Choroid plexus epithelial cell (primary cell): ENCODE measurements at places on chromosomes 7 and 10.

- no peak for DNase-seq
Measured at GRCh38 chr10:92014620-92015019, 91.0 kb downstream of the BTAF1 start.

GRCh38 chr10:86068231-86069054 is 298.2 kb downstream of the GRID1 start:
- no peak for DNase-seq

DNA sequence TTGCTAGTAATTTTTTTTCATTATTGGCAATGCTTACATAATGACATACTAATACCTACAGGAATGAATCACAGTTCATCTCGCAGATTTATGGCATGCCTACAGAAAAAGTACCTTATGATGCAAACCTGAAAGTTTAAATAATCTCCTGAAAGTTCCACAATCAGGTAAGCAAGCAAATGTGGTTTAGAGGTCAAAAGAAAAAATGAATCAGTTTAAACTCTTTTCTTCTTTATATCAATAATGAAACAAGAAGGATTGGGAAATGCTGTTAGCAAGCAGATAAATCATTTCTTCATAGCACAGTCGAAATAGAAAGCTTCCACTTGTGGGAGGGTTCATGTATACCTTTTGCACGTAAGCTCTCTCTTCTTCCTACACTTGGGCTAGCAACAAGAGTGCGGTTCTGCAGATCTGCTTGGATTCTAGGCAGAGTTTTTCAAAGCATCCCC is 53.7 kb upstream of the MTPN start:
- DNase-seq: no peak

- no peak for DNase-seq
Measured at GRCh38 chr7:157766098-157766497, 429.3 kb downstream of the DNAJB6 start.

- DNase-seq: no peak
Measured at GRCh38 chr10:26689399-26689798, 8.1 kb upstream of the PDSS1 start.

- no peak for DNase-seq
Measured at GRCh38 chr10:1116051-1116450, 59.9 kb downstream of the WDR37 start.

GRCh38 chr7:54906963-54907362 is 111.9 kb upstream of the EGFR start:
- DNase-seq: peak; percentile 12

DNA sequence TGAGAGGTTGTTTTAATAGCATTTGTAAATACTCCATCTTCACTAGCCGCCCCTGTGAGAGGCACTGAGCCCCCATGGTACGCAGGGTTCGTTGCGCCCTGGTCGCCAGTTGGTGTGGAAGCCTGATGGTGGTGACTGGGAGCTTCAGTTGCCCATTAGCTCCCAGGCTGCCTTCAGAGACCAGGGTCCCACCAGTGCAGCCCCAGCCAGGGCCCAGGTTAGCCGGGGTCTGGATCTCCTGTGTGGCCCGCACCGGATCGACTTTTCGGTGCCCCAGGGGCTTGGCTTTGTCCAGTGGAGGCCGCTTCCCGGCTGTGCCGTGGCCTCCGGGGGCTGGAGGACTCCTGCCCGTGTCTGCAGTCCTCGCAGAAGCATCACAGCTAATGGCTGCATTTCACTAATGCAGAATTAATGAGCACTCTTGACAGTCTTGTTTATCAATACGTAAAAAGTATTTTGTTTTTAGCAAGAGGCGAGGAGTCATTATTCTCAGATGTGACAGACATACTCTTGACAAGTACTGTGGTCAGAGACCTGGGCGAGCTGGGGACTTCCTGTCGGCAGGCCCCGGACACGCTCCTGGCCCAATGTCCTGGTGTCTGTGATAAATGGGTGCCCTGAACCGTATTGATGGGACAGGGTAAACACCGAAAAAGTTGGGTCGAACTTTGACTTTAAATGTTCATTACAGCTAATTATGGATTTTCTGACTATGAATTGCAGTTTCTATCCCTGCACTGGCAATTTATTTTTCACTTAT is 99.8 kb downstream of the NKX6-2 start:
- DNase-seq: no peak

DNA sequence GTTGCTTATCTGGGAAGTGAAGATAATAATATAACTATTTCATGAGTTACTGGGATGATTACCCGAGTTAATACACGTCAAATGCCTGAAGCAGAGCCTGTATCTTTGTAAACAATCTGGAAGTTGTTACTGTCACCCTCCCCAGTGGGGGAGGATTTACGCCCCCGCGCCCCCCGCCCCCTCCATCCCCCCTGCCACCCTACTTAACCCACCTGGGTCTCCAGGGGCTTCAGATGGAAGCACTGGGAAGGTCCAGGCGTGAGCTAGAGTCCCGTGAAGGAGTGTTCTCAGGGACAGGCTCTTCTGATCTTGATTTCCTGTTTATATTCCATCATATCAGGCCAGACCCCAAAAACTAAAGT is 691 bp upstream of the PPA1 start:
- no peak for DNase-seq

DNA sequence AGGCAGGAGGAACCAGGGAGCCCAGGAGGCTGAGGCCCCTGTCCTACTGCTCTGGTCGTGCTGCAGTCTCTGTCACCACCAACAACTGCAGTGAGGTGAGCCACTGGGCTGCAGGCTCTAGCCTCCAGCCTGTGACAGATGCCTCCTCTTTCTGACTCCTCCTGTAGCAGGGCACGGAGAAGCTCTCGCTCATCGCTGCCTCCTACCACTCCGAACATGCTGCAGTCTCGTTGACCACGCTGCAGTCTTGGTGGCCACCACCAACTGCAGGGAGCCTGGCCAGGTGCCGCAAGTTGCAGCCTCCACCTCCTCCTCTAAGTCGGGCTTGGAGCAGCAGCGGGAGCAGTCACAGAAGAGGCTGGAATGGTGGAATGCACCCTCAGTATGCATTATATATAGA is 22.1 kb upstream of the VOPP1 start:
- DNase-seq: no peak

- no peak for DNase-seq
Measured at GRCh38 chr10:4561296-4561695, 264.7 kb upstream of the AKR1E2 start.

DNA sequence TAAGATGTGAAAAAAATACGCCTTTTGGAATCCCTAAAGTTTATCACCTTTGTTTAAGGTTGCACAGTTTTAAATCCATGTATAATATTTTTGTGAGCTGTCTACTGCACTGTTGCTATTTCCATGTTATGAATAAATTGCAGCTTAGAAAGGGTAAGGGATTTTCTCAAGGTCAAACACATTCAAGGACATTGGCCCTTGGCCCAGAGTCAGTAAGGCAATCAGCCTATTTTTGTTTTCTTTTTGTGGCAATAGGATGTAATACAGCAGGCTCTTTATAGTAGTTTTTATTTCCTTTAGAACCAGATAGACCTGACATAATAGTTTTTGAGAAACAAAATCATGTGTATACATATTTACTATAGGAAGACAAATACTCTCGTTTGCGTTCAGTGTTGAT is 219.8 kb downstream of the ACTR3B start:
- DNase-seq: no peak

DNA sequence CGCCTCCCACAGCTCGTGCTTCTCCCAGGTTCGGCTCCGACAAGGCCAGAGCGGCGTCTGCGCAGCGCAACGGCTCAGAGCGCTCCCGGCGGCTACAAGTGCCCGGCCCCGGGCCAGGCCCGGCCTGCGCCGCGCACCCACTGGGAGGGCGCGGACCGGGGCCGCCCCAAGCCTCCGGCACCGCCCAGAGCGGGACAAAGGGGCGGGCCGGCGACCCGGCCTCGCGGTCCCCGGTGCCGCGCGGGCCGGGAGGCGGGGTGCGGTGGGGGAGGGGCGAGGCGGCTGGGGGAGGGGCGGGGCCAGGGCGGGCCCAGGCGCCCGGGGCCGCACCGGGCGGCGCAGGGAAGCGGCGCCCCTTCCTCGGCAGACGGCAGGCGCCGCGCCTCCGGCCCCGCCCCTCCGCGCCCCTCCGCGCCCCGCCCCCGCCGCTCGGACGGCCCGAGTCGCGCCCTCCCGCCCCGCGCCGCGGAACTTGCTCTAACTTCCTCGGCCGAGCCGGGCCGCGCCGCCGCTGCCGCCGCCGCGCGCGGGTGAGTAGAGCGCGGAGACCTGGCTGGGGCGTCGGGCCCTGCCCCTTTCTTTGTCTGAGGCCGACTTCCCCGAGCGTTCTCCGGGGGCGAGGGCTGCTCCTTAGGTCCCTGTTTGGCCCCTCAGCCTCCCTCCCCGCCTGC is at the start of gene TSPAN14:
TSPAN14 (plus strand) TSS at position 469 of the 671 bp plus-strand sequence. CDS start 34,924 bp downstream, outside the sequence.
- peak; percentile 81 for DNase-seq
